ENCODE measurements at places on chromosomes 12 and 14.
A peak's percentile ranks its signal among the peaks of the same experiment; 100 is the strongest.

DNA sequence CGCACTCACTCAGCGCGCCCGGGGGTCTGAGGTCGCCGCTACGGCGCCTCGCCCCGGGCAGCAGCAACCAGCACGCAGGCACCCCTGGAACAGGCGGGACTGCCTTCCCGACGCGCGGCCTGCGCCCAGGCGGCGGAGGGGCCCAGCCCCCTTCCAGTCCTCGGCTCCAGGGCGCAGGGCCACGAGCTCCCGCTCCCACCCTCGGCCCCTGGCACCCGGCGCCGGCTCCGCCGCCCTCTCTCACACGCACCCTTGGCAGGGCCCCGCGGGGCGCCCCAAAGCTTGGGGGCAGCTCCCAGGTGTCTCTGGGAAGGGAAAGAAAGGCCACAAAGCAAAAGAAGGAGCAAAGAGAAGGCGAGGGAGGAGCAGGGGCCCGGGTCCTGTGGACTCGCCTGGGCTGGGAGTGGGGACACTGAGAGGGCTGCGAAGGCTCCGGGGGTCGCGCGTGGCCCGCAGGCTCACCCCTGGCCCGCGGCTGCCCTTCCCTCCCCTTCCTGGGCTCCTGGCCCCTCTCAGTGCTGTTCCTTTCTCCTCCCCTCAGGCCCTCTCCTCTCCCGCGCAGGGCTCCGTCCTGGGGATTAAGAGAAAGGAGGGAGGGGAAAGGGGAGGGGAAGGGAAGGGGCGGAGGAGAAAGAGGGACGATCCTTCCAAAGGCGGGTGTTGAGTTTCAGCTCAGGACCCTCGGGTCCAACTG lies 907 bp upstream of the EFS start:
- DNase-seq, result no peak

DNA sequence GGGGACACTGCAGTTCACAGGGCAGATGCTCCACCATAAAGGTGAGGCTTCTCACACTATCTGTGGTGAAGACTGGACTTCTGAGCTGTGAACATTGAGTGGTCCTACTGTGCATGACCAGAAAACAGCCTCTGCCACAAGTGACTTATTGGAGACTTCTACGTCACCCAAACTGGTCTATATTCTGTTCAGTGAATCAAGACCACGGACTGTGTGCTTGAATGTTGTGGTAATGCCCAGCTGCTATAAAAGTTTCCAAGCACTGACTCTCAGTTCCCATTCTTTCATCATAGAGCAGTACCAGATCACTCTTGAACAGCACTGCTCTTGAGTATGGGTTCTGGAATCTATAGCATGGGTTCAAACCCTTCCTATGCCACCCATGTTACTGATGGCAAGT lies 4.8 kb upstream of the PLEK2 start:
- DNase-seq, result no peak

- DNase-seq, result peak; percentile 16
Observed at GRCh38 chr12:22333713-22334409, 646 bp downstream of the ST8SIA1 start.

DNA sequence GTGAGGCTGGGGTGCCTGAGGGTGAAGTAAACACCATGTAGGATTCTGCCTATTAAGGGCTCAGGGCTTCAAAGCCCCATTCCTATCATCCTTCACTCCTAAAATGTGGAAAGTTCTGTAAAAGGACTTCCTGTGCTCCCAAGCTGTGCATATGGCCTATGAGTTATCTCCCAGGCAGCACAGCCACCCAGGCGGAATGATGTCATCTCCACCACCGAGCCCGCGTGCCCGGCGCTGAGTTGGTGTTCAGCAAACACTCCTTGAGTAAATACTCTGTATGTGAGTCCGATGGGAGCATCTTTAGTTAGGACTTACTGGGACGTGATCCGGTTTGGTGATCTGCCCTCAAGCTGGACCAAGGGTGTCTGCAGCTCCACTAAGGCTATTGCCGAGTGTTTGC lies 437.3 kb downstream of the MED13L start:
- no peak for DNase-seq

- peak; percentile 28 for DNase-seq
Observed at GRCh38 chr14:52327374-52328226, 13.5 kb downstream of the PTGER2 start.

DNA sequence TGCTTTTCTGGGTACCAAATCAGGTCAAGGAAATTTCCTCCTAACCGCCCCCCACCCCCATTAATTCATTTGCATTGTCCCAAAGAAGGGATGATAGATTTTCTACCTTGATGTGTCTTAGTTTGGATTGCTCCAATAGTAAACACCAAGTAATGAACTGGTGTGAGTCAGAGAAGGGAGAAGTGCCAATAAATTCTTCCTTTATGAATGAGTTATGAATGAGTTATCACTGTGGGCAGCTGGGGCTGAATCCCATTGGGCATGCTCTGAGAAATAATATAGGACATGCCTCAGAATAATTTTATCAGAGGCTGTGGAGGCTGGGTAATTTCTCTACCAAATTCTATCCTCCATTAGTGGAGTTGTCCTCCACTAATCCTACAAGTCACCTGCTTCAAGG lies 277.9 kb upstream of the FLRT2 start:
- no peak for DNase-seq

GRCh38 chr14:104348741-104349140 lies 210.4 kb downstream of the KIF26A start:
- DNase-seq, result no peak

GRCh38 chr12:31647086-31647491 lies 12.4 kb upstream of the ETFBKMT start:
- no peak for DNase-seq

DNA sequence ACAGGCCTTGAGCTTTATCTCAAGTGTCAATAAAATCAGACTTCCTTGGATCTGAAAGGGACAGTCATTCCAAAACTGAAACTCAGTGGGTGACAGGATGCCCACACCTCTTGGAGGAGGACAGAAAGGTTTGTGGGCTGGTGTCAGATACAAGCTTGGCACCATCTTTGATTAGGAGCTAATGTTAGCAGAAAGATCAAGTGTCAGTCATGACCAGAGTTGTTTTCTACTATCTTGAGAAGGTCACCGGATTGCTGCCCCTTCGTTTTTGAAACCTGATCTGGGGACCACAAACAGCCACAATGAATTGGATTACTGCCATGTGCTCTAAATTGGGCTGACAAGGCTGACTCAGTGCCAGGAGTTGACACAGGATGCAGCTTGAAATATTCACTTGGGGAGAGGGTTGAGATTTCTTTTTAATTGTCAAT lies 88.3 kb downstream of the OTOGL start:
- DNase-seq, result no peak

- no peak for DNase-seq
Observed at GRCh38 chr12:113837528-113838296, 128.4 kb downstream of the RBM19 start.

DNA sequence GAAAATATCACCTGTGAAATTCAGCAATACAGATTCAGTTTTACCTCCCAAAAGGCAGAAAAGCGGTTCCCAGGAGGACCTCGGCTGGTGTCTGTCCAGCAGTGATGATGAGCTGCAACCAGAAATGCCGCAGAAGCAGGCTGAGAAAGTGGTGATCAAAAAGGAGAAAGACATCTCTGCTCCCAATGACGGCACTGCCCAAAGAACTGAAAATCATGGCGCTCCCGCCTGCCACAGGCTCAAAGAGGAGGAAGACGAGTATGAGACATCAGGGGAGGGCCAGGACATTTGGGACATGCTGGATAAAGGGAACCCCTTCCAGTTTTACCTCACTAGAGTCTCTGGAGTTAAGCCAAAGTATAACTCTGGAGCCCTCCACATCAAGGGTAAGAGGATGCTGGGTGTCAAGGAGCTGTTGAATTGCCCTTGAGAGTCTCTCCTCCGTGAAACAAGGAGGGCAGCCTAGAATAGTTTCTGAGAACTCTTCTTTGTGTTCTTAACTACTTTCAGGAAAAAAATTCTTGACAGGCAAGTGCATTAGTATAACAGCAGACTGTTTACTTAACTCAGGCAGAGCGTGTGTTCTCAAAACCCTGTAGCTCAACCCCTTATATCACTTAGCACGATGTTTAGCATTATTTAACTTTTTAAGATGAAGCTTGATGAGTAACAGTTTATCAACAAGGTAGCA lies 7.7 kb downstream of the TDP1 start:
- DNase-seq, result no peak

- DNase-seq, result no peak
Observed at GRCh38 chr14:101155575-101155974, 252.1 kb upstream of the RTL1 start.

DNA sequence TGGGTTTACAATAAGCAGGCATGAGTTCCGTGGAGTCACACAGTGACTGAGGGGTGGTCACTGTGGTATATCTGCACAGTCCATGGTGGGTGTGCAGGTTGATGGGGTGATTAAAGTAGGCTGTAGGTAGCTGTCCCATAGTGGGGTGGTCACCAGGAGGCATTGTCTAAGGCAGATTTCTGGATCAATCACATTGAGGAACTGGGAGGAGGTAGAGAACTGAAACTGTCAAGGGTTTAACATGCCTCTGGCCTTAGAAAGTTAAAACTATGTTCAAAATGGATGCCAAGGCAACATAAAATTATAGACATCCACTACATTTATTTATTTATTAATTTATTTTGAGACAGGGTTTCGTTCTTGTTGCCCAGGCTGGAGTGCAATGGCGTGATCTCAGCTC lies 8.3 kb downstream of the ADCK1 start:
- no peak for DNase-seq

GRCh38 chr12:2020511-2020910 lies 16.3 kb upstream of the DCP1B start:
- DNase-seq, result no peak

DNA sequence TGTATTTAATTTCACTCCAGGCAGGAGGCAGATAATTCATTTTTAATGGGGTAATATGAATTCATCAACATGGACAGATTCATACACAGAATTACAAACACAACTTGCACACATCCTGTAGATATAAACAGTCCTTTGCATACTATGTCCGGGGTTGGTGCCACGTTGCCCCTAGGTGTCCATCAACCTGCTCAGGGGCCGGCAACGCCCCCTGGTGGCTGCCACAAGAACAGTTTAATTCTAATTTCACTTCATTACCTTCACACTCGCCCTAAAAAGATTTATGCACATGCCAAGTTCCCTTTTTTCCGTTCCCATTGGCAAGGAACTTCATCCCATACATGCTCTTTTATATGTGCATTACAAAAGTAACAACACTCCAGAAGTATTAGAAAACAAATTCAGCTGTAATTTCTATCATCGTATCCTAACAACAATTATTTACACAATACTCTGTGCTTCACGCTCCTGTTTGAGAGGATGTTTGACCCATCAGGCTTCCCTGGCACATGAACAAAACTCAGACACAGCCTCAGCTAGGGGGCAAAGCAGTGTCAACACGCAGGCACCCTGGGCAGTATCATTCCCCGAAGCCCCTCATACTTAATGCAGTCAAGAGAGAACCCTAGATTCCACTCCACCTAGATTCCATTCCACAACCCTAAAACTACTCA lies 15.5 kb downstream of the MANSC1 start:
- DNase-seq, result peak; percentile 66

- peak; percentile 66 for DNase-seq
Observed at GRCh38 chr12:8951744-8952143, 2.3 kb upstream of the M6PR start.

GRCh38 chr12:54195737-54196347 lies 7.1 kb upstream of the SMUG1 start:
- DNase-seq, result no peak

GRCh38 chr12:107322063-107322462 lies 228.7 kb upstream of the CRY1 start:
- peak; percentile 48 for DNase-seq

DNA sequence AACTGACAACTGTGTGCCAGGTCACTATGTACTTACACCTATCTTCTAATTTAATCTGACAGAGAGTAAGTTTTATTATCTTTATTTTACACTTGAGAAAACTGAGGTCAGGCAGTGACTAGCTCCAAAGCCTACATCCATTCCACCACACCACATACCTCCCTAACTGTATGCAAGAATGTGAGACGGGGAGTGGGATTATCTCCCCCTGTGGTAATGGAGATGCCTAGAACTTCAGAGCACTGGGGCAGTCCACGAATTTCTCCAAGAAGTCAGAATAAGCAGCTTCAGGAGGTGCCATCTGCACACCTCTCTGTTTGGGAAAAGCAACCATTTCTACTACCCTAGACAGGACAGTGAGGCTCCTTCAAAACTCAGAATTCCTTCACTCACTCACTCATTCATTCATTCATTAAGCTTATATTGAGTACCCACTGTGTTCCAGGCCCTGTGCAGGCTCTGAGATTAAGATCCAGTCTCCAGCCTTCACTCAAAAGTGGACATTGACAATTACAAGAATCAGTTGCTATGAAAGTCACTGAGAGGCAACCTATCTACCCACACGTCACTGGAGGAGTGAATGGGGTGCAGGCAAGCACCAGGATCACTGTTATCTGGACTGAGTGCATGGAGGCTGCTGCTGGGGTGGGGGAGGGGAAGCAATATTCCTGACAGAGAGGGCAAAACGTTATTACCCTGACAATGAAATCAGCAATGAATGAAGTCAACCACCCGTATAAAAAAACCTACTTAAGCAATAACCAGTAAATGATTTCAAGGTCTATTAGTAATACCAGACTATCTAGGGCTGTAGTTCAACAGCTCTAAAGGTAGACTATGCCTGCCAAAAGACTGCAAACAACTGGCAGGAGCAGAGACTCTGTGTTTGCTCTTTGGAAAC lies 18.0 kb downstream of the SLC7A7 start:
- no peak for DNase-seq

DNA sequence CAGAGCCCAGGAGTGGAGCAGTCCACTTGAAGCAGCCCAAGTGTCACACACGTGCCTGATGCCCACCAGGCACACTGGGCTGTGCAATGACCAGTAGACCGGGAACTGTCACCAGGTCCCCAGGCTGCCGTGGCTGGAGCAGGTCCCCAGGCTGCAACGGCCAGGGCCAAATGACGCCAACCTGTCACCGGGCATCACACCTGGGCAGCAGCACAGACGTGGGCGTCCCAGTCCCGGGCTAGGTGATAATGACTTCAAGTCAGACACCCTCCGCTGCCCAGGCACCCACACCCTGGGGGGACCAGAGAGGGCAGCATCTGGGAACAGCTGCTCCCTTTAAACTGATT lies 30.6 kb upstream of the MMP17 start:
- DNase-seq, result no peak

GRCh38 chr14:76918782-76919394 lies 92.7 kb downstream of the LRRC74A start:
- DNase-seq, result no peak

GRCh38 chr12:108302403-108303311 lies 36.5 kb downstream of the CMKLR1 start:
- DNase-seq, result no peak

- DNase-seq, result no peak
Observed at GRCh38 chr14:80575763-80576162, 364.5 kb upstream of the DIO2 start.

DNA sequence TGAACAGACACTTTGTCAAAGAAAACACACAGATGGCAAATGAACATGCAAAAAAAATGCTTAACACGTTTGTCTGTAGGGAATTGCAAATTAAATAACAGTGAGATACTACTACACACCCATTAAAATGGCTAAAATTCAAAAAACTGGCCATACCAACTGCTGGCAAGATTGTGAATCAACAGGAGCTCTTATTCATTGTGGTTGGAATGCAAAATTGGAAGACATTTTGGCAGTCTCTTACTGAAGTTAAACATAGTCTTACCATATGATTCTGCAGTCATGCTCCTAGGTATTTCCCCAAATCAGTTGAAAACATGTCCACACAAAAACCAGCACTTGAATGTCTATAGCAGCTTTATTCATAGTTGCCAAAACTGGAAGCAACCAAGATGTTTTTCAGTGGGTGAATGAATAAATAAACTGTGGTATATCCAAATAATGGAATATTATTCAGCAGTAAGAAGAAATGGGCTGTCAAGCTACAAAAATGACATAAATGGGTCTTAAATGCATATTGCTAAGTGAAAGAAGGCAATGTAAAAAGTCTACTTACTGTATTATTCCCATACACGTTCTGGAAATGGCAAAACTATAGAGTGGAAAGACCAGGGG lies 91.4 kb downstream of the PLEKHA5 start:
- DNase-seq, result no peak

All from CD4-positive, alpha-beta T cell treated with Interleukin-21 for 1 hour (primary cell).